Suppressor macrophage treated with lipopolysaccharide for 1 hour (primary cell): ENCODE measurements at places on chromosomes 4 and X.
A peak's percentile ranks its signal among the peaks of the same experiment; 100 is the strongest.

DNA sequence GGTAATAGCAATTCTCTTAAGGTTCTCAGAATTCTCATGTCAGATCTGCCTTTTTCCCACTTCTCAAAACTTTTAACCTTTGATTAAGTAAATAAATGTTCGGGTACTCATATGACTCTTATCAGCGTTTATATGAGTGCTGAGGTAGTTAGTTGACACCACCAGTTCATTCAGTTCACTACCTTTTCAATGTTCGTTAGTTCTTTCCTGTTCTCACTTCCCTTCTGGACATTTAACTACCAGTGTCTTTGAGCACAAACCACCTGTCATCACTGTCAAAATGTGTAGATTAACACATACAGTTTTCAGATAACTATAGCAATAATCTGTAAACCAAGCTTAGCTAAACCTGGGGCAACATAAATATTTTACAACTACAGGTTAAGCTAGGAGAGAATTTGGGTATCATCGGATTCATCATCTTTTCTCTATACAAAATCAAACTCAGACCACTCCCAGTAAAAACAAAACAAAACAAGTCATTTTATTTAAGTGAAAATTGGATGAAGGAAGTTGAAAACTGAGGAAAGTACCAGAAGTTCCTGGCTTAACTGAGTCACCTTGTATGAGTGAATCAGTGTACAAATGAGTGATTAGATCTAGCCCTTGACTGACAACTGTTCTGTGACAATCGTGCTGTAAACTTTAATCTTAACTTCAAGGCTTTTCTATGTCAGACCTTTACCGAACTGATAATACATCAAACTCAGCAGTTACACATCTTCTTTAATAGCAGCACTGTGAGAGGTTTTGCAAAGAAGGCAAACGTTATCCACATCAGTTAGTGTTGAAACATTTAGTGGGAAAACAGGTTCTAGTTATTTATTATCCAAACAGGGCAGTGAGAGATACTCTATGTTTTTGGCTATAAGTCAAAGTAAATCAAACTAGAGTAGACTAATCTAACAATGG, 41.9 kb downstream of the ARHGEF38 start:
- DNase-seq = peak; percentile 52

GRCh38 chr4:93529692-93530372, 298.7 kb upstream of the ATOH1 start:
- no peak for DNase-seq

DNA sequence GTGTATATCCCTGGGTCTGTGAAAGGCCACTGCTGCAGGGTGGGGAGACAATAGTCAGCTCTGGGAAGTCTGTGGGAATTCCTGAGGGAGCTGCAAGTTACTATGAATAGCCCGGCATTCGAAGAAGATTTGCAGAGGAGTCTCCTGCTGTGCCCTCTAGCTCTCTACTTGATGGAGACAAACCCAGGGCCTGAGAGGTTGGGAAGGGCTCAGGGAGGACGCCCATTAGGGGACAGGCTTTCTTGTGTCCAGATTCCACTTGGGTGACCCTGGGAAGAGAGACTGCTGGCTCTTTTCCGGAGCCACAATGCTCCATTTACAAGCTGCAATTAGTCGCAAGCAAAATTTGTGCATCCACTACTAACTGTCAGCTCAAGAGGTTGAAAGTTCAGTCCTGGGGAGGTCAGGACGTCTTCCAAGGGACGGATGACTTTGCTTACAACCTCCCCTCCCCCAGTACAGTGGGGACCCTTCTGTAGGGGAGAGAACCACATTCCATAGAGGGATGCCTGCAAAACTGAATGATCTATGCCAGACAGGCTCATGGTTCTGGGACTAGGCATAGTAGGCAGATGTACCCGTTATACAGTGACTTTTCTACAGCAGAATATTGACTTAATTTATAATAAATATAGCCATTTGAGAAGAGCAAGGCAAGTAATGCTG, 48.2 kb upstream of the PHOX2B start:
- no peak for DNase-seq

GRCh38 chrX:129534816-129535578, 5.1 kb upstream of the OCRL start:
- DNase-seq = no peak

- no peak for DNase-seq
Measured at GRCh38 chr4:16820329-16820728, 78.1 kb downstream of the LDB2 start.

- no peak for DNase-seq
Measured at GRCh38 chr4:51853027-51853682, 10.2 kb downstream of the DCUN1D4 start.

DNA sequence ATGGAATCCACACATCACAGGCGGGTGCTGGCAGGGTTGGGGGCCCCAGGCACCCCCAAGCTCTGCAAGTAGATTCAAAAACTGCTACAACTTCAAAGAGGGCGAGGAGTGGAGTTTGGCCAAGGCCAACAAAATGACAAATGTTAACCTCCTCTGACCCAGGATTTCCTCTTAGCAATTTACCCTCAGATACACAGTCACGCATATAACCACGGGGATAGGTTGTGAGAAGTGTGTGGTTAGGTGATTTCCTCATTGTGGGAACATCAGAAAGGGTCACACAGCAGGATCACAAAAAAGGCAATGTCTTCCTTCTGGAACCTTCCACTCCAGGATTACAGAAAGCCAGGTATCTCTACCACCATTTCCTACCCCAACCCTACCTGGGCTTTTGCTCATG, 62.4 kb downstream of the C4orf50 start:
- DNase-seq = no peak

DNA sequence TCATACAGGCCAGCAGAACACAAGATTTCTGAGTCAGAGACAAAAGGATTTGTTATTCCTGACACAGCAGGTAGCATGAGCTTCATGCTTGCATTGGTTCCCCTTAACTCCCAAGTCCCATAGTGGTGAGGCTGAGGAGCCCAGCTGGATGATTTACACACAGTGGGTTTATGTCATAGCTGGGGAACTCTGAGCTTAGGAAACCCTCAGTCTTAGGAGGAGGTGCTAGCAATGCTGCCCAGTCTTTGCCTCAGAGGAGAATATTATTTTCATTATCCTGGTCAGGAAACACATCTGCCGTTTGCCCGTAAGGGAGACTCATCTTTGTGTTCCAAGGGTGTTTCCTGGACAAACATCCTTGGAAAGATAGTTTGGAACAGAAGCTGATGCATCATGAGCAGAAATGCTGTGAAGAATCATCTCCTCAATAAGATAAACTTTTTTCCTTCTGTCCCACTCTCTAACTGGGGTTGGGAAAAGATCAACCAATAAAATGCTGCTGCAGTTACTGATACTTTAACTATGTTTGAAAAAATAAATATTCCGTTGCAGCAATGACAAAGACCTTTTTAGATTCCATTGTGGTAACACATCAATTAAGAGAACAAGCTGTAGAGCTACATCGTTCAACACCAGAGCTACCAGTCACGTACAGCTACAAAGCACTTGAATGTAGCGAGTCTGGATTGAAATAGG, 146.8 kb downstream of the DCLK2 start:
- DNase-seq = peak; percentile 56

DNA sequence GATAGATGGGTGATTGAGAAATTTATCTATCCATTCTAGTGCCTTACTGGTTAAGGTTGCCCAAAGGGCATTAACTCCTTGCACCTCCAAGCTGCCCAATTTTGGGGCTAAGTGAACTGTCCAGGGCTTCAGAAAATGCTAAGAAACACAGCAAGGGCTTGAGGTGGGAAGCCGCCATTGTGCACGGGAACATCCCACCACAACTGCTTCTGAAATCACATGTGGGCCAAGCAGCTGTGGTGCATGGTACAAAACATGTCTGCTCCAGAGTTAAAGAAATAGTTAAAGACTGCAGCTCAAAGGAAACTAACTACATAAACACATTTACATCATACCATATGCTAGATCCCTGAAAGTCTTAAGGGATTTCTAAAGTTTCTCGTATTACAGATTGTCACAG, 144.3 kb upstream of the NDST3 start:
- no peak for DNase-seq

GRCh38 chr4:140038031-140038533, 115.9 kb downstream of the MAML3 start:
- no peak for DNase-seq

GRCh38 chrX:97057349-97057909, 173.7 kb downstream of the RPA4 start:
- DNase-seq = no peak
